ENCODE measurements at places on chromosomes 5 and 9.

DNA sequence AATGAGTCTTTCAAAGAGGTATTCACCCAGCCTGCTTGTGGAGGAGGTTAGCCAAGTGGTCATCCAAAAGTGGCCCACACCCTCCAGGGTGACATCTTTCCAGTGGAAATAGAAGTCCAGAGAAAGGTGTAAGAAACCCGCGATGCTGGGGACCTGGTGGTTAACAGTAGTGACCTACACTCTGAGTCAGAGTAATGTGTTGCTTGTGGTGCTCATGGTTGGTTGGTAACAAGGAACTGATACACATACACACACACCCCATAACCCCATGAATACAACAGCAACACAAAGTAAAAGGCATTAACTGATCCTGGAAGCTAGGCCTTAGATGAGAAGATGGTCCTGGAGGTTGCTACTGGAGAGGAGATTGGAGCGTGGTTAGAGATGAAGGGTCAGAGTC lies 26.9 kb downstream of the MRPS30 start:
- no peak for DNase-seq

- DNase-seq, result no peak
Measured at GRCh38 chr5:143662020-143662419, 149.9 kb upstream of the HMHB1 start.

GRCh38 chr5:96817506-96817905 lies 9.8 kb upstream of the ERAP1 start:
- no peak for DNase-seq

DNA sequence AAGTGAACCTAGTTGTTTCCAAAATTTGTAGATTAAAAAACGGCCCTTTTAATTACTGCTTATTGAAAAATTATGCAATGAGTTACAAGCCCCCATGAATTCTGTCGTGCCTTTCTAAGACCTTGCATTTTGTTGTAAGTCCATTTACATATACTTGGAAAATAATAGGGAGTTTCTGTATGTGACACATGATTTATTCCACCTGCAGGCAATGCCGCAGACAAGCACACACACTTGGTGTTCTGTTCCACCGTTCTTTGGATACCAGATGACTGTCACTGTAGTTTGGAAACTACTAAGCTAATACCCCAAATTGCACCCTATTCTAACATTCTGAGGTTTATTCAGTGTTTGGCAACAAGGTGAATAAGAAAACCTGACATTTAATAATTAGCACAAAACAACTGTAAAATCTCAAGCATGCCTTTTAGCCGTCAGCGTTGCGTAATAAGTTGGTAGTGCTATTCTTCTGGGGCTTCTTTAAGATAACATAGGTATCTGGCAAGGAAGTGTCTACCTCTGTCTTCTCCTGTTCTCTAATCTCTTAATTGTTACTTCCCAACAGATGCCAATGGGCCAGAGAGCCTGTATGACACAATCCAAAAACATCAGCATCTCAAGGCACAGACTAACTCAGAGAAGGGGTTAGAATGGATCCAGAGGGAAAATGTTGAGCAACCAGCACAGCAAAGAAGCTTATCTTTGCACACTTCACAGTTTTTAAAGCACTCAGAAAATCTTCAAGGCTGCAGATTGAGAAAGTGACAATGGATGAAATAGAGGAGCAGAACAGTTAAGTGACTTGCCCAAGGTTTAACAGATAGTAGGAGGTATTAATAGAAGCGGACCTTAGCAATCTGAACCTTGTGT lies 48.2 kb upstream of the DPYSL3 start:
- no peak for DNase-seq

GRCh38 chr9:123478967-123479602 lies 123.1 kb downstream of the CRB2 start:
- DNase-seq, result no peak

- DNase-seq, result no peak
Measured at GRCh38 chr5:160272889-160273288, 39.5 kb downstream of the CCNJL start.

DNA sequence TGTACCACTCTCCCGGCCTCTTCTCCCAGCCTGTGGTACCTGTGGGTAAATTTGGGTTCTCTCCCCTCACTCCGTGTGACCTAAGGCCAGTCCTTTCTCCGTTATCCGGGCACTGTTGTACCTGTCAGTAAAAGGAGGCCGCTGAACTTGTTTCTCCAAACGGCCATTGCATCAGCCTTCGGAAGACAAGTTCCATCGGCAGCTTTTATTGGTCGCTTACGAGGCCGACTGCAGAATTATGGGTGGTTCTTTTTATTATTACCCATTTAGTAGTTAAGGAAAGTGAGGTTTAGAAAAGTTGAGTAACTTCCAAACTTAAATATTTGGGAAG lies 558 bp downstream of the GRPEL2 start:
- no peak for DNase-seq

DNA sequence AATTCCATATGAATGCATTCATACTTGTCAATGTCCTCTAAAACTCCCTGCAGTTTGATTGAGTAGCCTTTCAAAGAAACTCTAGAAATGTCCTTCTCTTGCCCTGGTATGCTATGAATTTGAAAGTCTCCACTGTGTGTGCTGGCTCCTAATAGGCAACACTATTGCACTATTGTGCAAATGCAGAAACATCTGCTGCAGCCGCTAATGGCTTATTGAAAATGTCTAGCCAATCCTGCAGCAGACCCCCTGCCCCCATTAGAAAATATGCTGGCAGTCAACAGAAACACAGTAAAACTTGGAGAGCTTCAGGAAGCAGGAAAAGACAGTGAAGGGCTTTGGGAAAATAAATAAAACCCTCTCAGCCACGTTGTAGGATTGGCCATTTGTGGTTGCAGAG lies 87.3 kb upstream of the GRAMD2B start:
- DNase-seq, result no peak

DNA sequence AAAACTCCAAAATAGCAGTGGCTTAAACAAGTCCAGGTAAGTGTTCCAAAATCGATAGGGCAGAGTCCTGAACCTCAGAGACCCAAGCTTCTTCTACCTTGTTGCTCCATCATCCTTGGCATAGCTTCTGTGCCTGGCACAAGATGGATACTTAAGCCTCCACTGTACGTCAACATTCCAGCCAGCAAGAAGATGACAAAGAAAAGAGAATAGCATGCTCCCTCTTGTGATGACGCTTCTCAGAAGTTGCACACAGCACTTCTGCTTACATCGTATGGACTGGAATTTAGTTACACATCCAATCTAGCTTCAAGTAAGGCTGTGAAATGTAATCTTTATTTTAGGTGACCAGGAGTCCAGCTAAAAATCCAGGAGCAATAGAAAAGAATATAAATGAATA lies 227.4 kb downstream of the ESM1 start:
- DNase-seq, result no peak

- DNase-seq, result no peak
Measured at GRCh38 chr9:17739022-17739421, 160.2 kb downstream of the SH3GL2 start.

GRCh38 chr5:127092690-127093089 lies 19.4 kb upstream of the C5orf63 start:
- DNase-seq, result no peak

DNA sequence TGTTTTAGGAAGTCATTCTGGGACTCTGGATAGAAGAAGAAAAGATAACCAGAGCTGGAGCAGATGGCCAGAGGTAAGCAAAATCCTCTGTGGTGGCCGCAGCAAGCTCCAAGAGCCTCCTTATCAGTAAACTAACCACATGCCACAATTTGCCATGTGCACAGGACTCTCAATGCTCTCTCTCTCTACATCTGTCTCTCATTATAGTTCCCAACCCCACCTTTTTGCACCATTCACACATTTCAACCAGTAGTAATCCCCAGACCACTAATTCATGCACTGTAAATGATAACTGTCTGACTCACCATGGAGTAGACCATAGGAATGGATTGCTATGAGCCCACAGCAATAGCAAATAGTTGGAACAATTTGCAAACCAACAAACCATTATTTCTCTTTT lies 526.1 kb downstream of the TLR4 start:
- no peak for DNase-seq
